ENCODE measurements at places on chromosomes 3 and 15. TPM values are rescaled to one million over a fixed set of nuclear protein-coding genes. Genes with fewer than 3 reads are reported as not detected.

The CEP19 gene
- polyA plus RNA-seq, result 4.4 TPM

The MORC1 gene
- 0.59 TPM for polyA plus RNA-seq

The NMB gene
- polyA plus RNA-seq, result 6.7 TPM

The NR1I2 gene
- polyA plus RNA-seq, result 1.1 TPM

The TMEM45A gene
- polyA plus RNA-seq, result 22.7 TPM

DNA sequence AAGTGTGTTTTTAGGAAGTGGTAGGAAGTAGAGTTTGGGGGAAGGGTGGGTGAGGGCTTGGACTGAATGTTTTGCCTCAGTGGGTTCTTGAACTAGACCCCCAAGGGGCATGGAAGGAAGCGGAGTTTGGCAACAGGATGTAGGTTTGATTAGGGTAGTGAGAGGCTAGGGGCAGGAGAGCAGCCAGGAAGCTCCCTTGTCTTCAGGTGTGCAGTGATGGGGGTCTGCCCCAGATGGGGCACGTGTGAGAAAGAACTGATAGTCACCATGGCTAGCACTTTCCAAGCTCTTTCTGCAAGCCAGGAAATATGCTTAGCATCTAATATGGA lies 4.7 kb downstream of the ZSCAN2 start:
- no peak for DNase-seq

GRCh38 chr3:137764563-137765309 lies 621 bp downstream of the SOX14 start:
- no peak for DNase-seq

- DNase-seq, result no peak
These were observed 36.6 kb downstream of the GSK3B start for GRCh38 chr3:120057626-120058025.

DNA sequence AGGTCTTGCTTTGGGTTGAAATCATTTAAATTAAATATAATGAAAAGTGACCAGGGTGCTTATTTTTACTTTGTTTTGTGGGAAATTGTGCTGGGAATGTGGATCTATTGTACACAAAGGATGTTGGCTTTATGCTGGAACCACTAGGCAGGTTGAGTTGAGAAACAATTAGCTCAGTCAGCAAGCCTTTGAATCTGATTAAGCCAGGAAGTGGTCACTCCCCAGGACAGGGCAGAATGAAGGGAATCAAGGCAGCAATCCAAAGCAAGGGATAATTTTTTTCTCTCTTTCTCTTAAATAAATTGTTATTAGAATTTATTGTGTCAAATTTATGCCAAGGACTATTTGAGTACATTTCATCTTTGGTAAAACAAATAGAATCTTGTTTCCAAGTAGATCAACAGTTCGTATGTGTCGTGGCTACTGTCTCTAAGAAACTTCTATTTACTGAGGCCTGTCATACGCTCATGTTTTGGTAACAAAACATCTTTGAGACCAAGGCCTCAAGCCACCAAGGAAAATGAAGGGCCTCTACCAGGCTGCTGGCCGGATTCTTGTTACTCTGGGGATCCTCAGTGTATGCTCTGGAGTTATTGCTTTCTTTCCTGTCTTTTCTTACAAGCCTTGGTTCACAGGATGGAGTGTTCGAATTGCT lies at the start of gene TMEM212:
Gene TMEM212, plus strand, starts transcription at position 486 of the 655 bp plus-strand sequence. Its CDS starts 35 bp downstream, at position 521.
- DNase-seq, result no peak

DNA sequence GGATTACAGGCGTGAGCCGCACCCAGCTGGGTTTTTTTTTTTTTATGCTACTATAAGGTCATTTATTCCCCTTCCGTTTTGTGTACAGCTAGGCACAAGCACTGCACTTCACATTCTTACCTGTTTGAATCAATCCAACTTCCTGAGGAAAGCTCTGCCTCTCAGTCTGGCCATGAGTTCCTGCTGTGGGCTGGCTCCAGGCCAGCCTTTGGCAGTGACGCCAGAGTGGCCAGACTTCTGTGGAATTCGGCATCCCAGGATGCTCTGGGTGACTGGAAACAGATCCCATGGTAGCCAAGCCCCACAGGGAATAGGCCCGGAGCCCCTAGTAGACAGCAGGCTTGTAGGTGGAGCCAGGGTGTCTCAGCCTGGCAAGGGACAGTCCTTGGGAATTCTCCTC lies 21.5 kb upstream of the TIMP4 start:
- DNase-seq, result no peak

DNA sequence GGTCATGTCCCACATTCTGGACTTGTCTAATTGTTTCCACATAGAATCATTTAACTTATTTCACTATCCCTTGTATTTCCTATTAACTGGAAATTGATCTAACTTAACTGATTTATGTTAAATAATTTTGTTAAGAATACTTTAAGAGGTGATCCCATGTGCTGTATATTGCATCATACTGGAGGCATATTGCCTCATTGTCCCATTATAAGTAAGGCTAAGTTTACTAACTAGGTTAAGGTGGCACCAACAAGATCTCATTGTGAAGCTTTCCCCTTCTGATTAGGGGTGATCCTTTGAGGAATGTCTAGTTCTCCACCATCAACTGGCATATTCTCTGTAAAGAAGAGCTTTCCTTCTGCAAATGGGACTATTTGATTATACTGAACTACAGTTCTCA lies 24.4 kb downstream of the MAP1A start:
- no peak for DNase-seq

- DNase-seq, result no peak
These were observed 137.0 kb upstream of the CRBN start for GRCh38 chr3:3316521-3316920.

GRCh38 chr15:44516436-44516835 lies 20.5 kb upstream of the EIF3J start:
- DNase-seq, result no peak

DNA sequence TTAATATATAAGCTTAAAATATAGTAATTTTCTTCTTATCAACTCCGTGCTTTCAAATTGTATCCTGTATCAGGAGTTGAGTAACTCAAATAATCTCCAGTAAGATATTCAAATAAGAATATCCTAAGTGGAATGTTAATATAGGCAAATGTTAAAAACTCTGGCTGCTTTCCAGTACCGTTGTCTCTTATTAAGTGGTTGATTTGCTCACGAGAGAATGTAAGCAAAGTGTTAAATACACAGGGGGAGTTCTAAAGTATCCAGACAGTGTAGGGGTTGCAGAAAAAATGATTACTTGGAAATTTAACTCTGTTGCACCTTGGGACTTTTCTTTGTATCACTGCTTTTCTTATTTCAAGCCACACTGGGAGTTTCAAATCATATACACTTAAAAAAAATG lies 478.9 kb upstream of the TBL1XR1 start:
- DNase-seq, result no peak

GRCh38 chr15:98001663-98002194 lies 41.2 kb downstream of the ARRDC4 start:
- DNase-seq, result no peak

DNA sequence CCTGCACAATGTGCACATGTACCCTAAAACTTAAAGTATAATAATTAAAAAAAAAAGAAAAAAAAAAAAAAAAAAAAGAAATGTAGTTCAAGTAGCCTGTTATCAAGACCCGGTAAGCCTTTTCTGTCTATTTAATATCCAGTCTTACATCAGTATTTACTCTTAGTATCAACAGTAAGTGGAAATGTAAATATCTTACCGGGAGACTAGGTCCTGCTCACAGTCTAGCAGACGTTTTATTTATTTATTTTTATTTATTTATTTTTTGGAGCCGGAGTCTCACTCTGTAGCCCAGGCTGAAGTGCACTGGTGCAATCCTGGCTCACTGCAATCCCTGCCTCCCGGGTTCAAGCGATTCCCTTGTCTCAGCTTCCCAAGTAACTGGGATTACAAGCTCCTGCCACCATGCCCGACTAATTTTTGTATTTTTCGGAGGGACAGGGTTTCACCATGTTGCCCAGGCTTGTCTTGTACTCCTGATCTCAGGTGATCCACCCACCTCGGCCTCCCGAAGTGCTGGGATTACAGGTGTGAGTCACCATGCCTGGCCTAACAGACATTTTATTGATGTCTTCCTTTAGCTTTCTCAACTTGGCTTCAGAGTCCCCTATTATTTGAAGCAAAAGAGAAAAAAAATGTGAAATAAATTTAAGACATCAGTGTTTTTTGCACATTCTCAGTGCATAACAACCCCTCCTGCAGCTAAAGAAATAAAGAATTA lies 19.9 kb downstream of the C2CD4B start:
- DNase-seq, result no peak

DNA sequence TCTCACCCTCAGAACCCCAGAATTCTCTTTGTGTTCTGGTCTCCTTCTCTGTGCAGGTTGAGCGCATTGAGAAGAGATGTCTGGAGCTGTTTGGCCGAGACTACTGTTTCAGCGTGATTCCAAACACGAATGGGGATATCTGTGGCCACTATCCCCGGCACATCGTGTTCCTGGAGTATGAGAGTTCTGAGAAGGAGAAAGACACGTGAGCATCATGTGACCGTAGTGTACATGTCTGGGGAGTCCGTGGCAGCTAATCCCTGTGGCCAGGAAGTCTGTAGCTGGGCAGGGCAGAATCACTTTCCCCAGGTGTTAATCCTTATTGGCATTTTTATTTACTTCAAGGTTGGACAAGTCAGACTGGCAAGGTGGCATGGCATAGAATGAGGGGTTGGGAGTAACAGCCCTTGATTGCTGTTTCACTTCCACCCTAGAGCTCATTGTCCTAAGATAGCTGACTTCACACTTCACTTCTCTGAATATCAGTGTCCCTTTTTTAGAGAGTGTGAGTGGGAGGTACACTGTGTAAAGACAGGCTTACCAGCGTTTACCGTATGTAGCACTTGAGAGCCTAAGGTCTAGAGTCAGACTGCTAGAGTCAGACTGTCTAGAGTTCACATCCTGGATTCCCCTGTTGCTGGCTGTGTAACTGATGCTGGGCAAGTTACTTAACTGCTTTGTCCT lies 4.4 kb downstream of the MTMR14 start:
- DNase-seq, result no peak

GRCh38 chr3:142734834-142735233 lies 11.0 kb downstream of the TRPC1 start:
- DNase-seq, result no peak

DNA sequence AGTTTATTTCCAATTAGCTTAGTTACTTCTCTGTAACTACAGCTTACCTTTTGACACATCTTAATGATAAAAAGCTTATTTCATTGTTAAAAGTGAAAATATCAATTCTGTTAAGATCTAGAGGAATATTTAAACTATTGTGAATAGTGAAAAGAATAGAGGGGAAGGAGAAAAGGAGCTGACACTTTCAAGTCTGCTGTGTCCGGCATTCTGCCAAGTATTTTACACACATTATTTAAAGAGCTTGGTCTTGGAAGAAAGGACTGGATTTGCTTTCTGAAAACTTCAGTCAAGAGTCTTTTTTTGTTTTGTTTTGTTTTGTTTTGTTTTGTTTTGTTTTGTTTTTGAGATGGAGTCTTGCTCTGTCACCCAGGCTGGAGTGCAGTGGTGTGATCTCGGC lies 34.8 kb downstream of the CCDC80 start:
- no peak for DNase-seq

DNA sequence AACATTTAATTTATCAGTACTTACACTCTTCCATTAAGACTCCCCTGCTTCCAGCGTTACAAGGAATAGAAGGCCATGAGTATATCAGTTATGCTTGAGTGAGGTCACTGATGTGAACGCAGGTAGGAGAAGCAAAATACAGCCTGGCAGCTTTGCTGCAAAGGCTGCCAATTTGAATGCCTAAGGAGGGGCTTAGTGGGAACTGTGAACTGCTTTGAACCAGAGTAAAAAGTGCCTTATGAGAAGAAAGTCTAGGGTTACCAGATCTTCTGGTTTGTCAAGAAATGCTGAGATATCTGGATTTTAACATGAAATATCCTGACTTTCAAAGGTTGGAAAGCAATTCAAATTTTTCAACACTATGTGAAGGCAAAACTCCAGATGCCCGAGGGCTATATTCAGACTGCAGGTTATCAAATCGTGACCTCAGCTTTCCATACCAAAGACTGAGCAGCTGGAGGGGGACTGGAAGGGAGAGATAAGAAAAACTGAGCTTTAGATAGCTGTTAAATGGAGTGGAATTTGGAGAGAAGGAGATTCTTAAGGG lies 446.3 kb upstream of the NECTIN3 start:
- no peak for DNase-seq

DNA sequence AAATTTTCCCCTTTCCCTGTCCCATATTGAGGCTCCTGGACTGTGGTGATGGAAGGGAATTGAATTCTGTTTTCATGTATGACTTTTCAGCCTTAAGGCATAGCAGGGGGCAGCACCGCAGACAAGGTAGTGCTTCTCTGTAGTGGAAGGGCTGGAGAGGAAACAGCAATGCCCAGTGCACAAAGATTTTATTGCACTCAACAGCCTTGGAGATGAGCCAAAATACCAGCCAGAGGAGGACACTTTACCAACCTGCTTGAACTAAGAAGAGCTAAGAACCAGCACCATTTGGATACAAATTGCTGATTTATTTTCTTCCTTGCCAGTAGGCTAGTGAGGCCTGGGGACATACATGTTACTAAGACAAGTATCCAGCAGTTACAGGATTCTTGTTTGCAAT lies 98.7 kb downstream of the KCNMB2 start:
- no peak for DNase-seq

DNA sequence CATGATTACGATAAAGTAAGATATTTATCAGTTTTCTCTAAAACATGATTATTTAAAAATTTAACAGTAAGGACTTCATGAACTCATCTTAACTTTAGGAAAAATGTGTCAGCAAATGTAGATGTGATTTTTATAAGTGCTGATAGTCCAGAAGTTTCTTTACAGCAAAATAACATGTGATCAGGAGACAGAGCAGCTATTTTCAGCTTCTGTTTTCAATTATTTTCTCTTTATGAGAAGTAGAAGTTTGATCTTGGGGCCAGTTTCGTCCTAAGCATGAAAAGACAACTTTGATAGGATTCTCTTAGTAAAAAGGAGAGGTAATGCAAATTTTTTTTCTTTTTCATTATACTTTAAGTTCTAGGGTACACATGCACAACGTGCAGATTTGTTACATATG lies 96.5 kb upstream of the TSPAN3 start:
- DNase-seq, result no peak

DNA sequence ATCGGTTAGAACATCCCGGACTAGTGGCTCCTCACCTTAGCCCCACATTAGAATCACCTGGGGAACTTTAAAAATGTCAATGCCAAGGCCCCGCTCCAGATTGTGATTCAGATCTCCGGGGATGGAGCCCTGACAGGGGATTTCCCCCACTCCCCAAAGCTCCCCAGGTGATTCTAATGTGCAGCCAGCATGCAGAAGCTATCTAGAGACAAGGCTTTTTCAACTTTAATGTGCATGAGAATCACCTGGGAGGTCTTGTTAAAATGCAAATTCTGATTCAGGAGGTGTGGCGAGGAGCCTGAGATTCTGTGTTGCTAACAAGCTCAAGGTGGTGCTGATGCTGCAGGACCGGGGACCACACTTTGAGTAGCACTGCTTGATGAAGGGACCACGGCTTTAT lies 156.7 kb downstream of the RAB11A start:
- no peak for DNase-seq

GRCh38 chr3:3737531-3737930 lies 61.7 kb upstream of the LRRN1 start:
- DNase-seq, result no peak

DNA sequence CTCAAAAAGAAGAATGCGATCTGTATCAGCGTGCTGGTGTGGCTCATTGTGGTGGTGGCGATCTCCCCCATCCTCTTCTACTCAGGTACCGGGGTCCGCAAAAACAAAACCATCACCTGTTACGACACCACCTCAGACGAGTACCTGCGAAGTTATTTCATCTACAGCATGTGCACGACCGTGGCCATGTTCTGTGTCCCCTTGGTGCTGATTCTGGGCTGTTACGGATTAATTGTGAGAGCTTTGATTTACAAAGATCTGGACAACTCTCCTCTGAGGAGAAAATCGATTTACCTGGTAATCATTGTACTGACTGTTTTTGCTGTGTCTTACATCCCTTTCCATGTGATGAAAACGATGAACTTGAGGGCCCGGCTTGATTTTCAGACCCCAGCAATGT lies 1.3 kb downstream of the P2RY1 start:
- no peak for DNase-seq

- no peak for DNase-seq
These were observed 889 bp upstream of the LRRIQ4 start for GRCh38 chr3:169811631-169812331.
